ENCODE measurements at places on chromosomes 11 and 22.

DNA sequence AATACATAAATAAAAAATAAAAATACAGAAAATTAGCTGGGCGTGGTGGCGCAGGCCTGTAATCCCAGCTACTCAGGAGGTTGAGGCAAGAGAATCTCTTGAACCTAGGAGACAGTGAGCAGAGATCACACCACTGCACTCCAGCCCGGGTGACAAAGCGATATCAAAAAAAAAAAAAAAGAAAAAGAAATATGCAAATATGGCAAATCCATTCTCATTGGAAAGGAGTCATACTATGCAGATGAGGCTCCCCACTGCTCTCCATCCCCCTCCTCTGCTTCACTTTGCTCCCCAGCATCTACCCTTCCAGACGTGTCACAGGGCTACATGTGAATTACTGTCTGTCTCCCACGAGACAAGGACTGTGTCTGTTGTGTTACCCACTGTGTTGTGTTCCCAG is 36.3 kb upstream of the PDGFB start:
- DNase-seq: no peak

GRCh38 chr11:123425367-123425766 is 4.7 kb upstream of the GRAMD1B start:
- no peak for DNase-seq

GRCh38 chr22:17783312-17783711 is 9.0 kb upstream of the BID start:
- DNase-seq: no peak

GRCh38 chr22:32832174-32832573 is 30.7 kb downstream of the TIMP3 start:
- no peak for DNase-seq

DNA sequence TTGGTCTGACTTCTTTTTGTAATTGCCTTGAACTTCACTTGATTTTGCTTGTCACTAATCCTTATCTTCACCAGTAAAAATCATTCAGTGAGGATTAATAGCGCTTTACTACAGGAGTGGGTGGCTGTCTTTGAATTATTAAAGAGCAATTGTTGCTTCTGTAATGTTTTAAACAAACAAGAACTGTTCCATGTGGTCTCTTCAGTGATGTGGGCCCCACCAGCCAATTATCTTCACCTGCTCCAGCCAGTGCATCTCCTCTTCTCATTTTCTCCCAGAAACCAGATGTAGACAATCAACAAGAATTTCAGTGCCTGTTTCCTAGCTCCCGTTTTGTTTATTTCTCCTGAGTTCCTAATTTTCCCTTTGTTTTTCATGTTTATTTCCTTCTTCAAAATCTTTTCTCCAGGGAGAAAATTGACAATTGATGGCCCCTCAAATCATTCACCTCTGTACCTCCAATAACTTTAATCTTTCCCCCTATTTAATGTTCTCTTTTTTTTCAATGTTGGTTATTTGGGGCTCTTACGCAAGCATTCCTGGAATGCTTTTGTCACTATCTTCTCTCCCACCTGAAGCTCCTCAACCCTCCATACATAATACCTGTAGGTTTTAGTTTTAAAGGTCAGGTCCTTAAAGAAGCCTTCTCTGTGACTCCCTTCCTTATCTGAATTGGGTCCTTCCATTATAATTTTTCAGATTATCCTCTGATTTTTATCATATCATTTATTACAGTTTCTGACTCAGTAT is 115.1 kb downstream of the ARFGAP2 start:
- no peak for DNase-seq

DNA sequence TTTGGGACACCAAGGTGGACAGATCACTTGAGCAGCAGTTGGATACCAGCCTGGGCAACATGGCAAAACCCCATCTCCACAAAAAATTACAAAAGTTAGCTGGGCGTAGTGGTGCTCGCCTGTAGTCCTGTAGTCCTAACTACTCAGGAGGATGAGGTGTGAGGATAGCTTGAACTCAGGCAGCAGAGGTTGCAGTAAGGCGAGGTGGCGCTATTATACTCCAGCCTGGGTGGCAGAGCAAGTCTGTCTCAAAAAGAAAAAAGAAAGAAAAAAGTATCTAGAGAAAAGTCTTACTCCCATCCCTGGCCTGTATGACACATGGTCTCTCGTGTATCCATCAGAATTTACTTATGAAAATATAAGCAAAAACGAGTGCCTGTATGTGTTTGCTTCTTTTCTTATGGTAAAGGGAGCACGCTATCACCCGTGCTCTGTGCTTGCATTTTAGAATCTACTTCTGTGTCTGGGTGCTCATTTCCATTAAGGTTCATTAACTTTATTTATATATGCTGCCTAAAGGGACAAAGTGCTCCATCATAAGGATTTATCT is 15.4 kb upstream of the CPT1A start:
- no peak for DNase-seq

DNA sequence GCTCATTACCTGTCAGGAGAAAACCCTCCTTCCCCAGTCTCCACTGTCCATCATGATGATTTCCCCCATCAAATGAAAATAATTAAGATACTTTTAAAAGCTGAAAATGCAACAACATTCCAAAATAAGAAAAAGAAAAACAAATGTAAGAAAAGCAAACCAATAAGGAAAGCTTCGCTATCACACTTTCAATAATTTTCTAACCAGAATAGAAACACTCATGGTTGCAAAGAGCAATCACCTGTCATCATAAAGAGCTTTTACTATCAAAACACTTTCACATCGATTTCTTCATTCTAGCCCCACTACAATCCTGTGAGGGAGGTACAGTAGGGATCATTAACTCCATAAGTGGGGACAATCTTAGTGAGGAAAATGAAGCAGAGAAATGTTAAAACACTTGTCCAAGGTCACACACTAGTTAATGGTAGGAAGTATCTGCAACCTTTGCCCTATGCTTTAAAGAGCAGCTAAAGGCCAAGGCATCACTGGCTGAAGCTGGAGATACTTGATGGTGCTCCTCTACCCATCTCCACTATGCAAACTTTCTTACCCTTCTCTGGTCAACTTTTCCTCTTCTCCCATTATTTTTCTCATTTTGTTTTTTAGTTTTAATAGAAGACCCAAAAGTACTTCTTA is 2.6 kb downstream of the RBM4B start:
- peak; percentile 54 for DNase-seq

GRCh38 chr11:93718057-93718563 is 23.2 kb downstream of the TAF1D start:
- no peak for DNase-seq

GRCh38 chr11:70010774-70011173 is 67.3 kb upstream of the ANO1 start:
- DNase-seq: no peak

DNA sequence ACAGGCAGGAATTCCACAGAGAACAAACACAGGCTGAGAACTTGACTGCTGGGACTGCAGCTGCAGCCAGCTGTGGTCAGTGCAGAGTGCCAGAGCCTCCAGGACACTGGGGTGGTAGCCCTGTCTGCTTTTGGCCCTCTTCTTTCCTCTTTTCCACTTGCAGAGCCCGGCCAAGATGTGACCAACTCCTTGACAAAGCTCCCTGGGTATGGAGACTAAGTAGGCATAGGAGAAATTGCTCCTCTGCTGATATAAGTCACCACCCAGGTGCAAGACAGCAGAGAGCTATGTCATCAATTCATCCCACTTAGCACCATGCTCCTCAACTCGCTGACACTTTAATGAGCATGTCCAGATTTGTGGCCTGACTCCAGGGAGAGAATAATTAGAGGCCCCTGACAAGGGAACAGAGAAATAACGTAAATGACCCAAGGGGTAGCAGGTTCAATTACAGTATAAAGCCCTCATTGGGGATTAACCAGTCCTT is 369.4 kb upstream of the B3GAT1 start:
- DNase-seq: no peak

Measured in NCI-H187 treated with DMSO at 0.1 percent for 48 hours (cell line).